CD4-positive, alpha-beta T cell treated with Interferon alpha-2 for 1 hour (primary cell): ENCODE measurements at places on chromosomes 2 and 18.

DNA sequence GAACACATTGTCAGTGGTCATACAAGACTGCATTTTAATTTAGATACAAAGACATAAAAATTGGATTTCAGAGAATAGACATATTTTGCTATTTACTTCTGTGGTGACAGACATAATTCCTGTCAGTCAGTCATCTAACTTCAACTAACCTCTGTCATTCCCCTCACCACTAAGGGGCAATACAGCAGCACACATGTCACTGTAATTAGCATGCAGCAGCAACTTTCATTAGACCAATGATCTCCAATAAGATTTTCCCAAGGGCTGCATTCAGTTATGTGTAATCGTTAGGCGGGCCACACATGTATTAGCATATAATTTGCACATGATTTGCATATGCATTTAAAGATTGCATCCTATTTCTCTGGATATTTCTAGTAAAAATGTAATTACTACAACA lies 624.5 kb downstream of the NR4A2 start:
- no peak for DNase-seq

DNA sequence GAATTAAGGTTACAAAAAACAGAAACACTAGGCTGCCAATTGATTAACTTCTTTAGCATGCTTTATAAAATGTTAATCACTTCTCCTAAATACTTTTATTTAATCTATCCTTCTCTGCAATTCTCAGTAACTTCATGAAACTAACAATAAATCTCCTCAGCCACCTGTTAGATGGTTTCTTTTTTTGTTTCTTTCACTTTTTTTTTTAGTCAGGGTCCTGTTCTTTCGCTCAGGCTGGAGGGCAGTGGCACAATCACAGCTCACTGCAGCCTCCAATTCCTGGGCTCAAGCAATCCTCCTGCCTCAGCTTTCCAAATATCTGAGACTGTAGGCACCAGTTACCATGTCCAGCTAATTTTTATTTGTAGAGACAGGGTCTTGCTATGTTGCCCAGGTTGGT lies 213.4 kb upstream of the STK17B start:
- DNase-seq: no peak

- DNase-seq: no peak
These were observed 36.6 kb downstream of the KCNS3 start for GRCh38 chr2:17915099-17915498.

- no peak for DNase-seq
These were observed 82.4 kb downstream of the ACAA2 start for GRCh38 chr18:49730951-49731391.

DNA sequence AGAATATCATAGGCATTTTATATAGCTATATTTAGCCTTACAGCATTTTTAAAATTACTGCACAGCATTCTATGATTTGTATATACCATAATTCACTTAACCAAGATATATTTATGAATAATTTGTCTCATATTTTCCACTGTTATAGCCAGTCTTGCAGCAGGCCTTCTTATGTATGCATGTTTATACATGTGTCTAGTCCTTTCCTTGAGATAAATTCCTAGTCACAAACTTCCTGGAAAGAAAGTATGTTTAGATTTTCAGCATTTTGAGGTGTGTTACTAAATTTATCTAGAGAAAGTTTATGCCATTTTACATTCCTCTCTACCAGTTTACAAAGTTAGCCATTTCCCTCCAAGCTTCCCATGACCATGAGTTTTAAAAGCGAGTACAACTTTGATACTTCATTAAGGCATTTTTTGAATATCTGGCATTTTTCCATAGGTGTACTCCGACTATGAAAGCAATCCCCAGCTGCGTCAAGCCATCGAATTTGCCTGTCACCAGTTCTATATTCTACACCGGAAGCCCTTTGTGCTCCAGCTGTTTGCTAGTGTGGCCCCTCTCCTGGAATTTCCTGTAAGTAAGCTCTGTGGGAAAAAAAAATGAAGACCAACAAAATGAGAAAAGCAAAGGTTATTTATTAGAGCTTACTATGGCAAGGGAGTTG lies 59.4 kb upstream of the RPE start:
- DNase-seq: no peak

DNA sequence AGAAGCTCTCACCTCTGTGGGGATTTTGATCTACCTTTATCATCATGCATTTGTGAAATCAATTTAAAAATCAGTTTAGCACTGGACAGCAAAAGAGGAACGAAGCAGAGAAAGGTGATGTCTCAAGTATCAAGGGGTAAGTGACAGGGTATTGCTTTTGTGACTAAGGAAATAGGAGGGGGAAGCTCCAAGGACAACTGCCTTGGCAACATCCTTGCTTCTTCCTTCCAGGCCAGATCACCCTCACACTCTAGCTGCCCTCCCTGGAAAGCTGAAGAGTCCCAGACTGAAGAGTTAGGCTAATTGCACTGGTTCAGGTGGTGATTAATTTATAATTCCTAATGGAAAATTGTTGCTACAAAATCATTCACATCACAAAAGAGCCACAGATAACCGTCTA lies 859.1 kb upstream of the ACVR2A start:
- DNase-seq: no peak

GRCh38 chr18:75658330-75658729 lies 230.8 kb upstream of the SMIM21 start:
- DNase-seq: no peak

GRCh38 chr2:219362524-219363164 lies 25.1 kb downstream of the DNPEP start:
- DNase-seq: no peak

GRCh38 chr2:147041121-147041494 lies 803.7 kb upstream of the ACVR2A start:
- DNase-seq: no peak

DNA sequence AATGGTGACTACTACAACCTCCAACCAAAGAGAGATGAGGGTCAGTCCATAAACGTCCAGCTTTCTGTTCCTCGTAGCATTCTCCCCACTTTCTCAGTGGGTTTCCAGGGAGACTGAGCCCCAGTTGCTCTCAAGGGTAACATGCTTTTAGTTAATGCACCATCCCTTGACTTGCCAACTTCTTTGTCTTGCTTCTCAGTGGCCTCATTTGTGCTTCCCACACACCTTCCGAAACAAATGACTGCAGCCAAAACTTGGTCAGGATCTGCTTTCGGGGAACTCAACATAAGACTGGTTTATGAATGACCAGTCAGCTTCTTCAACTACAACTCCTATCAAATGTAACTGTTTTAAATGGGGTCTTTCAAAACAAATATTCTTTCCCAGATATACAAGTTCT lies 94.1 kb downstream of the COL6A3 start:
- no peak for DNase-seq

DNA sequence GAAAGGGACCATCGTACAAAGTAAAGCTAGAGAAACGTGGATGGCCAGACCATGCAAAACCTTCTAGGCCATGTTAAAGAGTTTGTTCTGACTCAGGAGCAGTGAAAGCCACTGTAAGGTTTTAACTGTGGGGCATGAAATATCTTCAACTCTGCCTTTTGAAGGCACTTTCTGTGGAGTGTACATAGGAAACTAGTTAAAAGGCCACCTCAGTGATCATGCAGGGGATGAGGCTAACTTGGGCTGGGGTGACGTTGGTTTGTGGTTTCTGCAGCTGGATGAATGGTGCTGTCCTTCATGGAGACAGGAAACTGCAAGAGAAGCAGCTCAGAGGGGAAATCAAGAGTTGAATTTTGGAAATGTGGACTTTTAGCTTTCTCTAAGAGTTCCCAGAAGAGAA lies 190.7 kb downstream of the CDCA7 start:
- DNase-seq: no peak

DNA sequence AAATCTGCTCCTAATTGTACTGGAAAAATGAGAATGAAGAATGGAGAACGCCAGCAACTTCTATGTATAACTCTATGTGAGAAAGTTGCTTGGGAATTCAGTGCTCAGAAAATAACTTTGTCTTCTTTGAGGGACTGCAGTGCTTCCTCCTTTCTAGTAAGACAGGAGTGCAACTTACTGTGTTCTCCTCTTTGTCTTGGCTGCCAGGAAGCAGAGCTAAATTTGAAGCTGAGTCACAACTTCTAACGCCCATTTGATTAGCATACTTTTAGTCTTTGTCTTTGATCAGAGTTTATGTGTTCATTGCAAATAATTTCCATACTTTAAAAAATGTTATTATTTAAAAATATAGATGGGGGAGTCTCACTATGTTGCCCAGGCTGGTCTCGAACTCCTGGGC lies 6.6 kb downstream of the ARHGAP25 start:
- DNase-seq: peak; percentile 26

GRCh38 chr18:63131106-63131958 lies 188.2 kb downstream of the BCL2 start:
- DNase-seq: peak; percentile 60

DNA sequence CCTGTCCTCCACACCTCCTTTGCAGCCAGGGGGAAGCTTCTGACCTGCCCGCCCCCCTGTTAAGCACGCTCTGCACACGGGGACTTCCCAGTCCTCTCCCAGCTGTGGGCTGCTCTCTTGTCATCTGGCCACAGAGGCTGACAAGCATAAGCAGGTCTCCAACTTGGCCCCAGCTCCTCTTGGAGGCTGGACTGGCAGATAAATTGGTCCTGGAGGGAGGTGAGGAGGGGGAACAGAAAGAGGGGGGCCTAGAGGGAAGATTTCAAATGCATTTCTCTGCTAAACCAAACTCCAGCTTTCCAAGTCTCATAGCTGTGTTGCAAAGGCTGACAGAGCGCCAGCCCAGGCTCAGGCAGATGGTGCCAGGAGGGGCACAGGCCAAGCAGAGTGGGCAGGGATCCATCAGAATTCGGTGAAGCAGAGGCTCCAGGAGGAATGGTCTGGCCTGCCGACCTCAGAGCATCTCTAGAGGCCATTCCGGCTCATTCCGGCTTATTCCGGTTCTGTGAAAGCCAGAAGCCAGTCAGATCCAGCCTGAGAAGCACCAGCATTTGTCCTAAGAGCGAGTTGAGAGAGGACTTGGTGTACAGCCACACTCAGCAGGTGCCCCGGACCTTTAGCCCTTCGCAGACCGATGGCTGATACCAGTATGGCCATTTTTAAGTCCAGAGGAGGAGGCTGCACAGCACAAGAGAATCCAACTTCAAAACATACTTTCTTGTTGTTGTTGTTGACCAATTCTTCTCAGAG lies 508.9 kb upstream of the MYT1L start:
- no peak for DNase-seq

DNA sequence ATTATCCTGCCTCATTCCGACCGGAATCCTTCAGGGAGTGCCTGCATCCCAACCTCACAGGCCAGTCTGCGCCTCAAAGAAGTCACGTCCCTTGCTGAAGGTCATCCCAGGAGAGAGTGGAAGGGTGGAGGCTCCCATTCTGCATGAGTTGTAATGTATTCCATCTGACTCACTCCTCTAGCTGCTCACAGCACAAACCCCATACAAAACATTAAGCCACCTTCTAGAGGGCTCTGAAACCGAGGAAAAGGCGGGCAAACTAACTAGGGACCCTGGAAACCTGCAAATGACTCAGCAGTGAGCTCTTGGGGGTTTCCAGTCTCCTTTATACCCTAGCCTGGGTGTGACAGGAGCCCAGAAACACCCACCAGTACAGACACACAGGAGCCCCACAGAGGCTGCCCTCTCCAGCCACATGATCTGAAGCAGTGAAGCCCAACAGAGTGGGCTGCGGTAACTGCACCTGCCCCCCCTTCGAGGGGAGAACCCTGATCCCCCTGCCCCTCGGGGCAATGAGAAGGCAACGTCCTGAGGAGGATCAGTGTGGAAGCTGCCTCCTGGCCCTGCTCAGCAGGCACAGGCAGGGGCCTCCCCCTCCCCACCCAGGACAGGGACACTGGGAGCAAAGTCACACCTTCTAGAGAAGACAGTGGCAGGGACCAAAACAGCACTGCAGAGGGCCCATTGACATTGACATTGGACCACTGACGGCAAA lies 69.3 kb upstream of the SNTG2 start:
- DNase-seq: no peak

DNA sequence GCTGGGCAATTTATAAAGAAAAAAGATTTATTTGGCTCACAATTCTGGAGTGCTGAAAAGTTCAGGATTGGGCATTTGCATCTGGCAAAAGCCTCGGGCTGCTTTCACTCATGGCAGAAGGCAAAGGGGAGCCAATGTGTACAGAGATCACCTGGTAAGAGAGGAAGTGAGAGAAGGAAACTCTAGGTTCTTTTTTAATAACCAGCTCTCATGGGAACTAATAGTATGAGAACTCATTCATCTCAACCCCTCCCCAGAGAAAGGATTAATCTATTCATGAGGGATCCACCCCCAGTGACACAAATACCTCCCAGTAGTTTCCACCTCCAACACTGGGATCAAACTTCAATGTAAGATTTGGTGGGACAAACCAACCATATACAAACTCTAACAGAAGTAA lies 129.0 kb downstream of the EVA1A start:
- no peak for DNase-seq

GRCh38 chr2:229141424-229142025 lies 129.6 kb downstream of the PID1 start:
- DNase-seq: no peak

- DNase-seq: no peak
These were observed 43.1 kb downstream of the VPS54 start for GRCh38 chr2:63976125-63976510.

DNA sequence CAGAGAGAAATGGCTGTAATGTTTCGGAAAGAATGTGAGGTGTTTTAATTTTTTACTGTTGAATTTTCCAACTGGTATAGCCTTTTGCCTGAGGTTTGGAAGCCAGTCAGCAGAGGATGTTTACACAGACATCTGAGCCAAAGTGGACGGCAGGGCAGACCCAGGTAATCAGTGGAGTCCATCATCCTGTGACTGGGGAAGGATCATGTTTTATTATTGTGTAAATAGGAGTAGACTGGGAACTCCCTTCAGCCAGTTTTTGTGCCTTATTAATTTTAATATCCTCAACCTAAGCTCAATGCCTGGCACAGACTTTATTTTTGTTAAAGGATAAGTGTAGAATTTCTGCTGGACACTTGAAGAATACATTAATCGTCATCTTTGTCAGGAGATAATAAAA lies 142.0 kb upstream of the GAREM1 start:
- DNase-seq: no peak

DNA sequence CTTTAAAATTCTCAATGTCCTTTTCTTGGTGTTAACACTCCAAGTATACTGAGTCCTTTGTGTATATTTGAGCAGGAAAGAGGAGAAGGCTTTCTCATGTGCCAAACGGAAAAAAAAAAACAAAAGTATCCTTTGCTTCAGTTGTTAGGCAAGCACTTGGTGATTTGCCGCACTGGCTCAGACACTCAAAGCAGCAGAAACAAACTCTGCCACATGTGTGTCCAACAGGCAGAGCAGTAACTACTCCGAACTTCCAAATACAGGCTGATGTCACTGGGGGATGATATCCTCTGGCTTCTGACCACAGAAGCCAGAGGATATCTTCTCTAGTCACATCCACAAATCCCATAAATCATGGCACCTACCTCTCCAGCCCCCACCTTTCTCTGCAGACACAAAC lies 108.0 kb upstream of the SALL3 start:
- DNase-seq: no peak
